ENCODE measurements at places on chromosomes 11 and 22. TPM values are rescaled to one million over a fixed set of nuclear protein-coding genes. Genes with fewer than 3 reads are reported as not detected.

FIBIN gene
- total RNA-seq, result 2.8 TPM

MS4A8 gene
- 18.4 TPM for total RNA-seq

SEC14L6 gene
- 0.47 TPM for total RNA-seq

OR5P2 gene
- not detected for total RNA-seq

NNMT gene
- 112 TPM for total RNA-seq

OR2AT4 gene
- total RNA-seq, result not detected

KRTAP5-10 gene
- total RNA-seq, result not detected

LSP1 gene
- total RNA-seq, result 18.5 TPM

SAA2 gene
- 1.7 TPM for total RNA-seq

RIMBP3C gene
- total RNA-seq, result 0.13 TPM

RRP8 gene
- total RNA-seq, result 20.7 TPM

CHID1 gene
- total RNA-seq, result 52.3 TPM

C11orf91 gene
- total RNA-seq, result 0.58 TPM

TESMIN gene
- 22.7 TPM for total RNA-seq

DNA sequence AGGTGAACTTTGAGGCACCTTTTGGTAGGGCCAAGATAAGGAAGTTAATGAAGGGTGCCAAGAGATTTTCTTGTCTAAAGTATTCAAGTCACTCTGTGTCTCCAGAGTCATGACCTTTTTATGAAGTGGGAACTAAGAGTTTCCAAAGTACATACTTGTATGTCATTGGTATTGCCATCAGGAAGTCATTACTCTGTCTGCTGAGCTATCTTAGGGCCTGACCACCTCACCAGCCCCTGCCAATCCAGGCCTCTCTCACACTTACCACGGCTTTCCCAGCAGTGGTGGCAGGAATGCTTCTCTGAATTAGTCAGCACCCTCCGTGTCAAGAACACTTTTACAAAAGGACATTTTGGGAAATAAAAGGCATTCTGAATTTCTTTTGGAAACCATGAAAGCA lies 192.8 kb upstream of the MTNR1B start:
- no peak for DNase-seq

GRCh38 chr11:112211536-112211935 lies 14.7 kb upstream of the PTS start:
- DNase-seq, result no peak

GRCh38 chr22:48659404-48659996 lies 1168.2 kb downstream of the BRD1 start:
- no peak for DNase-seq

GRCh38 chr11:62338218-62338617 lies 970 bp downstream of the ASRGL1 start:
- DNase-seq, result no peak

DNA sequence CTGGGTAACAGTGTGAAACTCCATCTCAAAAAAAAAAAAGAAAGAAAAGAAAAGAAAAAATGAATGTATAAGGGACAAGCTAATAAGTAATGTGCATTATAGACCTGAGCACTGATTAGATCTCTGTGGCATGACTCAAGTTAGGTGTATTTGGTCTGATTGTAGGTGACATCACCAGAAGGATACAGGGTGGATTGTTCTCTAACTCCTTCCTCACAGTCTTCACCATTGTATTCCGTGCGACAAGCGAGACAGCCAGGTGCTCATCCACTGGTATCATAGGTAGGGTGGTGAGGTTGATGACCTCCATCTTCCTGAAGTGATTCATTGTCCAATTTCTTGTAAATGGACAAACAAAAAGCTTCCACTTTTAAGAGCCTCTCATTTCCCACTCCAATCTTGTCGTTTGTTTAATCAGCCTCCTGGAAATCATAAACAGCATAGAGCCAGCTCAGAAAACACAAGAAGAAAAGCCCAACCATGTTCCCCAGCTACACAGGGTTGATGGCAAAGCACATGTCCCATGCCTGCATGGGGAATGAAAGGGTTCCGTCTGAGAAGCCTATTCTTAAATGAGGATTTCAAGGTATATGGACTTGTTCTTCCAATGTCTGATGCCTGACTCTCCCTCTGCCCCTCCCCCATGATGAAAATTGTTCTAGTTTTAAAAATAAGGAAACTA lies 6.2 kb downstream of the FAM227A start:
- no peak for DNase-seq

DNA sequence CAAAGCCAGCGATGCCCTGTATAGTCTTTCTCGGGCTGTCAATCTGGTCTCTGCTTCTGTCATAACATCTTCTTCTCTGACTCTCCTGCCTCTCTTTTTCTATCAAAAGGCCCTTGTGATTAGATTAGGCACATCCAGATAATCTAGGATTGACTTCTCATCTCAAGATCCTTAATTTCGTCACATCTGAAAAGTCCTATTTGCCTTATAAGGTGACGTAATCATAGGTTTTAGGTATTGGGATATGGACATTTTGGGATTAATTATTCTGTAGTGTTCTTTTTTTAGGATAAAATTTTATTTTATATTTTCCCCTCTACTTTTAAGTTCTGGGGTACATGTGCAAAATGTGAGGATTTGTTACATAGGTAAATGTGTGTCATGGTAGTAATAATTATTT lies 480.8 kb upstream of the CCDC90B start:
- no peak for DNase-seq

DNA sequence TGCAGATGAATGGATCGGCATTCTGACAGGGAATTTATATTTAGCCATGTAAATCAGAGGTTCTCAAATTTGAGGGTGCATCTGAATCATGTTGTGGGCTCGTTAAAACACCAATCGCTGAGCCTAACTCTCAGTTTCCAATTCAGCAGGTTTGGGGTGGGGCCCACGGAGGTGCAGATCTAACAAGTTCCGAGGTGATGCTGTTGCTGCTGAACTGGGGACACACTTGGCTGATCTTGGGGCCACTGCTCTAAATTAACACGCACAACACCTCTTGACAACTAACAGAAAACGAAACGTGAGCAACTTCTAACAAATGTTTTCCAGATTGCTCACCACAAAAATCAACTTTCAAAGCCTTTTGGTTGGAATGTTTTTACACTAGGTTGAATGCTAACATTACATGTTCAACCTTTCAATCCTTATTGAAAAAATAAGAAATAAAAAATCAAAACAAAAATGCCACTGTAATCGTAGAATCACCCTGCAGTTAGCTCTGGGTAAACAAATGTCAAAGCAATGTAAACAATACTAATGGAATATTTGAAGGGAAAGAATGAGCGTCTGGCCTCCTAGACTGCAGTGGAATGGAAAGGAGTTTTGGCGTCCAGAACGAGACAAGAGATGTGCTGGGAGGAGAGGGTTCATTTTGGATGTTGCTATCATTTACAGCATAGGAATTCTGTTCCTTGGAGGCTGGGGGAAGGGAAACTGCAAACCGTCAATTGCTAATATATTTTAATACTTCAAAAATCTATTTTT lies 68.3 kb upstream of the SLC6A5 start:
- no peak for DNase-seq

GRCh38 chr11:102560555-102561011 lies 30.0 kb upstream of the MMP7 start:
- no peak for DNase-seq

DNA sequence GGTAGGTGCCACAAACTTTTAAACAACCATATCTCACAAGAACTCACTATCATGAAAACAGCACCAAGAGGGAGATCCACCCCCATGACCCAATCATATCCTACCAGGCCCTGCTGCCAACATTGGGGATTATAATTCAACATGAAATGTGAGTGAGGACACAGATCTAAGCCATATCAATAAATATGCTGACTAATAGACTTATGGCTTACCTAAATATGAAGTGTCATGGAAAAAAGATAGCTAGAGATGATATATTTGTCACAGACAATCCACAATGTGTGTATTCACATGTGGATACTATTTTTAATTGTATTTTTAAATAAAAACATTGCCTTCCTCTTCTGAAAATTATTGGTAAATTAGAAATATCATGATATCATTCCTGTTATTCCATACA lies 38.2 kb upstream of the RAB38 start:
- no peak for DNase-seq

DNA sequence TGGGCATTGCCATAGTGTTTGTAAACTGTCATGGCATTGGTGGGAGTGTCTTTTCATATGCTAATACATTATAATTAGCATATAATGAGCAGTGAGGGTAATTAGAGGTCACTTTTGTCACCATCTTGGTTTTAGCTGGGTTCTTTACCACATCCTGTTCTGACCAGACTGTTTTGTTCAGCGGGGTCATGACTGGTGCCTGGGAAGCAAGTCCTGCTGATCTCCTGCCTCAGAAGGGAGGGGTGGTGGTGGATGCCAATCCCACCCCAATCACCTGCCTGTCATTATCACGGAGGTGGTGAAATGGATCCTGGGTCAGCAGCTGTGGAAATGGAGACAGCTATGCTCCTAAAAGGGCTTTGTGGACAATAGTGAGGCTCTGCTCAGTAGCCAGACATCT lies 31.2 kb downstream of the IL18 start:
- DNase-seq, result no peak

- no peak for DNase-seq
Observed at GRCh38 chr11:95339086-95339901, 108.3 kb upstream of the SESN3 start.

- DNase-seq, result no peak
Observed at GRCh38 chr11:2853997-2854560, 31.5 kb downstream of the CDKN1C start.

DNA sequence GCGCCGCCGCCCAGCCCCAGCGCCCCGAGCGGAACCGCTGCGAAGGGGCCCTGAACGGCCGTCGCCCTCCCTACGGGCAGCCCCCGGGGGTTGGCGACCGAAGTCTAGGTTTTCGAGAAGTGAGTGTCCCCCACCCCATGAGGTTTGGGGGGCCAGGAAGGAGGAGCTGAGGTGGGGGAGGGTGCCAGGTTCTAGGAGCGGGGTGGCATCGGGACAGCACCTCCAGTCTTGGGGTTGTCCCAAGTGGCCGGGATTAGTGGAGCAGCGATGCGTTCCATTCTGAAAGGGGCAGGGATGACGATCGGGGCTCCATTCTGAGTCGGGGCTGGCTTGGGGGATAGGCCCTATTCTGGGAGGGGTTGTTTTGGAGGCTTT lies 408 bp downstream of the PPP2R5B start:
- no peak for DNase-seq

DNA sequence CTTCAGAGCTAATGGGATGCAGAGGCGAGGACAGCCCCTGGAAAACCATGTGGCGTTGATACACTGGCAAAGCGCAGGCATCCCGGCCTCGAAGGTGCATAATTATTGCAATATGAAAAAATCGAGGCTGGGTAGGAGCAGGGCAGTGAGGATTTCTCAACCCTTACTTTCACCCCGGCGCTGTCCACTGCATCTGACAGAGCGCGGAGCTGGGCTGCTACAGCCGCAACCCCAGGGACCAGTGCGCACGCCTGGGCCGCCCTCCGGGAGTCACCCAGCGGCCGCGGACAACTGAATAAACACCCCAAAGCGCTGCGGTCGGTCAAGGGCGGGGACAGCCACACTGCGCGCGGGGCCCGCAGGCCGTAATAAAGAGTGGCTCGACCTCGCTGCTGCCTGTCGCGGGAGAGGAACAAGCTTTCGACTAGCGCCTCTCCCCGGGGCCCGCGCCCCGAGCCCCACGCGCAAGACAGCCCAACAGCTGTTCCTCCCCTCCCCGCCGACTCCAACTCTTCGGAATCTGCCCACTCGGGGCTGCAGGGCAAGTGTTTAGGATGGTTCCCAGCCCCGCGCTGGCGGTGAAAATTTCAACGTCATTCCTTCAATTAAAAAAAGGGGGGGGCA lies 3.6 kb upstream of the WT1 start:
- no peak for DNase-seq

DNA sequence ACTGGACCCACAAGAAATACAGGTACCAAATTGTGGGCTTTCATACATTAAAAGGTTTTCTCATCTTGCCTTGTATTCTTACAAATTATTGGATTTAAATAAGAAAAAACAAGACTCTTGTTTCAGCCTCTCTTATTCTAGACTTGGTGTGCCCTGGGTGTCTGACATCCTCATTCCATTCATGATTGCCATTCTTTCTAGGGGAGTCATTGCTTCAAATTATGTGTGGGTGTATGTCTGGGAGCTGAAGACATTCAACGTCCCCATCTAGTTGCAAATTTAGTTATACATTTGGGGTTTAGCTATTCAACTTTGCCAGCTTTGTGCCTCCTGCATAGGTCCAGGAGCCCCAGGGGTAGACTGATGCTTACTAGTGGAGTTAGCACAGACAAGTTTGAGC lies 18.1 kb downstream of the MAML2 start:
- DNase-seq, result no peak

GRCh38 chr11:94738746-94739145 lies 29.4 kb upstream of the AMOTL1 start:
- no peak for DNase-seq

- no peak for DNase-seq
Observed at GRCh38 chr11:65148657-65149056, 14.3 kb upstream of the SYVN1 start.

DNA sequence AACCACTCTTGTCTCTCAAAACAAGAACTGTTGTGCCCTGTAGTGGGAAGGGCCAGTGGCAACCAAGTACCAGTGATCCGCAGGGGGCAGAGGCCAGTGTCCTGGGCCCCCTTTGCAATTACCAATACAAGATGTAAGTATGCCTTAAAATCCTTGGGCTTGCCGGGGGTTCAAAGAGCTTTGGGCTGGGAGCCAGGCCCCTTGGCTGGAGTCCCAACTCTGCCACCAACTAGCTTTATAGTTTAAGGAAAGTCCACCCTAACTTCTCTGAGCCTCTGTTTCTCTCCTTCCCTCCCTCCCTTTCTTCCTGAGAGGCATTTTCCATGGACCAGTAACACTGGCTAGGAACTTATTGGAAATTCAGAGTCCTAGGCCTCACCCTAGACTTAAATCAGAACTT lies 15.5 kb downstream of the CLMP start:
- DNase-seq, result no peak

GRCh38 chr22:31695423-31695822 lies 33.4 kb upstream of the PISD start:
- peak; percentile 7 for DNase-seq

GRCh38 chr11:84564180-84564866 lies 1062.8 kb downstream of the DLG2 start:
- peak; percentile 39 for DNase-seq
